ENCODE measurements at places on chromosomes 6 and 20.

GRCh38 chr6:167756597-167756996, 70.1 kb upstream of the AFDN start:
- no peak for DNase-seq

GRCh38 chr6:153038378-153039057, 36.0 kb upstream of the MTRF1L start:
- no peak for DNase-seq

DNA sequence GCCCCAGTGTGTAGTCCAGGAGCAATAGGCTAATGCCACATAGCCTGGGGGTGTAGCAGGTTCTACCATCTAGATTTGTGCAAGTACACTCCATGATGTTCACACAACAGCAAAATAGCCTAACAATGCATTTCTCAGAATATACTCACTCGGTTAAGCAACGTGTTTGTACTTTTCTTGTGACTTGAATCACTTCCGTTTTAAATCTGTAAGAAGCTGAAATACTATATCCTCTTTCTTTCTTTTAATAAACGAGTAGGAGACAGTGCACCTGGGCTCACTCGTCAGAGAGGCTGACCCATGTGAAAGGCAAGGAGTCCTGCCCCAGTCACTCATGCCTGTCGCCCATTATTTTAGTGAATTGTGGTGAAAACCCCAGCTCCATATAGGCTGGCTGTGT, 201.6 kb downstream of the FOXA2 start:
- DNase-seq, result no peak

- no peak for DNase-seq
Observed at GRCh38 chr6:53593001-53593488, 48.1 kb upstream of the GCLC start.

DNA sequence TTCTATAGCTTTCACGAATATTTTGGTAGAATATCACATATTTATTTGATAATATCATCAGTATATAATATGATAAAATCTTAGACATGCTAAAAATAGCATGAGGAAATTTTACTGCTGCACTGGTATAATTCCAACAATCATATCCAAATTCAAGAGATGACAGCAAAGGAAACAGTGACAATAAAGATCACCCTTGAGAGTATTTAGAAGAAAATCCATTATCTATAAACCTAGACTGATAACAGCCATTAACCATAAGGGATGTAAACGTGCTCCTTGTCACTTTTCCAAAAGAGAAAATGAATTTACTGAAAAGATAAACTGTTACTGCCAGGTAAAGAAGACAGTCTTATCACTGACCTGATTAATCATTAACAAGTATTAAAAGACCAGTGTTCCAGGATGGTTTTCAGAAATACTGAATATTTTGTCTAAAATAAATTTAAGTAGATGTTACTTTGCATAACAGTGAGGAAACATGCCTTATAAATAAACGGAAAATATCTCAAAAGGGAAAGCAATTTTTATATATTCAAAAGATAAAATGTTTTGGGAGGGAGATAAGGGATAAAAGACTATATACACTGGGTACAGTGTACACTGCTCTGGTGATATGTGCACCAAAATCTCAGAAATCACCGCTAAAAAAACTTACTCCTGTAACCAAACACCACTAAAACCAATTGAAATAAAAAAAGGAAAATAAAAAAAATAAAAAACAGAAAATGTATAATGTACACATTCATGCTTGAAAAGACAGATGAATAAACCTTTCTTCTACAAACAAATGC, 1704.7 kb downstream of the HACE1 start:
- DNase-seq, result no peak

DNA sequence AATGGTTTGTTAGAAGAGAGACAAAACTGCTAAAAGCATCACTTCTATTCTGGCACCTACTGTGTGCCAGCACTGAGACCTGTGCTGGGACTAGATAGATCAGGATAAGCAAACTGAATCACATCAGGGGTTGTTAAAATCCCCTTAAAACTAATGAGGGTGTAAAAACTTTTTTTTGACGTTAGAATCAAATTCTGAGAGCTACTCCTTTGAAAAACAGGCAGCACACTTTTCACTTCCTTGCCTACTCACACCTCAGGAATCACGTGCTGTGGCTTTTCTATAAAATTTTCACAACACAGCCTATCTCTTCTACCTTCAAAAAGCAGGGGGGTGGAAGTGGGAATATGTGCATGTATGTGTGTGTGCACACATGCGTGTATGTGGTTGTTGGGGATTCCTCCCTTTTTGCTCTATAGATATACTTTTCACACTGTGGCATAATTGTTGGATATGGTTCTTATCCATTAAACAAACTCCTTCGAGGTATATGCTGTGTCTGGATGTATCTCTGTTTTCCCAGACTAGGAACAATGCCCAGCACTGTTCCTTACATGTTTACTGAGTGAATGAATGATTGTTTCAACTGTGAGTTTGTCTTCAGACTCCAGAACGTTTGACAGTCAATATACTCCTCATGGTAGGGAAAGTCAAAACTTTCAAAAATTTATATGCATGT, 105.4 kb downstream of the FYN start:
- no peak for DNase-seq

DNA sequence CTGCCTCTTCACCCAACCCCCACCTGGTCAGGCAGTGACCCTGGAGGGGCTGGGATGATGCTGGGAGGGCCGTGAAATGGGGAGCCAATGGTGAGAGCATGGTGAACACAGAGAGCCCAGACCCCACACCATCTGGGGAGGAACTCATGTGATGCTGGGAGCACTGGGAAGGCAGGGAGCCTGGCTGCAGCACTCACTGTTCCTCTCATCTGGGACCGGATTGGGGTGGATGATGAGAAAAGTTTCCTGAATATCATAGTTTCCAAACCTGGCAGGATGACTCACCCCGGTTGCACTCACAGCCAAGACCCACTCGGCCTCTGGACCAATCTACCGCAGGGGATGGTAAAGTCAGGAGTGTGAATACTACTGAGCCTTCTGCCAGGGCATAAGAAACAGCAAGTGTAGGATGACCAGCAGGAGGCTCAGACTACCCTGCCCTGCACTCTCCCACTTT, 21.8 kb downstream of the ULBP1 start:
- DNase-seq, result no peak

DNA sequence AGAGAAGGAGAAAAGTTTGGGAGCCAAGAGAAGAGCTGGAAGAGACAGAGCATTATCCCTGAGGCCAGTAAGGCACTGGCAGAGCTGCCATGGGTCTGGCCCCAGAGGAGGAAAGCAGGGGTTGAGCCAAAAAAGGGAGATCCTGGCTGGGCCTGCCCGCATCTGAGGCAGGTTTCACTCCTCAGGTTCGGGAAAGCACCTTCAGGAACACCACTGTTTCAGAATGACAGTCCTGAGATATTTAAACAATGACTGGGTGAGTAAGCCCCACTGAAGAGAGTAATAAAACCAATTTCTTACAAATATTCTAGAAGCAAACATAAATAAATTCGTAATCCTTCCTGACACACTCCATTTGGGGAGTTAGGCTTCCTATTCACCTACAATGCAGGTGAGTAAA, 152.2 kb downstream of the BACH2 start:
- no peak for DNase-seq

DNA sequence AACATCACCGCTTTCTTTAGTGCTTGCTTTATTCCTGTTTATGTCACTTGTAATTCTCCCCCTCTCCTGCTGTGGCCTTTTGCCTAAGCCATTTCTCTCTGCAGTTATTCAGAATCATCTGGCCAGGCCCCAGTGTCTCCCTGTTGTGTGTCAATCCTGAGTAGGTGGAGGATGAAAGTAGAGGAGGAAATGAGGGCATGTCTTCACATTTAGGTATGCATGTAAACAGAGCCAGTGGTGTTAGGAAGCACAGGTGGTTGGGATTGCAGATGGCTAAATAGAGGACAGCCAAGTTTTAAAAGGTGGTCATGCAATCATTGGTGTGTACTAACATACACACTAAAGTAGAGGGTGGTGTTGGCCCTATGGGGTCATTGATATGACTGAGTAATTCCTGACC, 5.2 kb downstream of the PRSS35 start:
- no peak for DNase-seq

DNA sequence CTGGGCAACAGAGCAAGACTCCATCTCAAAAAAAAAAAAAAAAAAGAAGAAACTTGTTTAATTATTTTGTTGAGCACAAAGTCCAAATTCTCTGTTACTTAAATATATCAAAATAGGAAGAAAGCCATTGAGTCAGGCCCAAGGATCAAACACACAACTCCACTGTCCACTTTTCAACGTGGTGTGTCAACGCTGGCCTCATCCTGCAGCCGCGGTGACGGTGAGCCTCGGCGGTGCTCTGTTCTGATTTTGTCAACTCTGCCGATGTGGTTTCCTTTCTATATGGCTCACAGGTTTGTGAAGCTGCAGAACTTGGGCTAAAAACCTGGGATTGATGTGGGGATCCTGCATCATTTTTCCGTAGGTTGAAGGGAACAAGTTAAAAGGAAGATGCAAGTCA, 3.2 kb upstream of the SMOC2 start:
- no peak for DNase-seq
